ENCODE measurements at places on chromosomes 6 and 20.
A peak's percentile ranks its signal among the peaks of the same experiment; 100 is the strongest.

GRCh38 chr6:147891671-147892070, 383.2 kb downstream of the SAMD5 start:
- DNase-seq, result no peak

DNA sequence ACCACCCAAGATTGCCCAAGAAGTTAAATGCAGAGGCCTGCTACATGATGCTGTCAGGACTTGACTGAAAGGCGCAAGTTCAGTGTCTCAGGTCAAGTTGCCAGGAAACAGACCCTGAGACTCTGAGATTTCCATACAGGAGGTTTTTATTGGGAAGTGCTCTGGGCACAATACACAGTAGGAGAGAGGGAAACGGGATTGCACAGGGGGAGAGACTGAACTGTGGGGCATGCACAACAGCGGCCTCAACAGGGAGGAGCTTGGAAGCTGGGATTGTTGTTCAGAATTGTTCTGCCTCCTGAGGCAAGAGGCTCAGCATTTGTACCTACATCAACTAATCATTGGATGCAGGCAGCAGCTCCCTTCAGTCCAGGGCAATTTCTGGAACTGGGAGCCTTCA, 6.7 kb downstream of the STX11 start:
- DNase-seq, result no peak

DNA sequence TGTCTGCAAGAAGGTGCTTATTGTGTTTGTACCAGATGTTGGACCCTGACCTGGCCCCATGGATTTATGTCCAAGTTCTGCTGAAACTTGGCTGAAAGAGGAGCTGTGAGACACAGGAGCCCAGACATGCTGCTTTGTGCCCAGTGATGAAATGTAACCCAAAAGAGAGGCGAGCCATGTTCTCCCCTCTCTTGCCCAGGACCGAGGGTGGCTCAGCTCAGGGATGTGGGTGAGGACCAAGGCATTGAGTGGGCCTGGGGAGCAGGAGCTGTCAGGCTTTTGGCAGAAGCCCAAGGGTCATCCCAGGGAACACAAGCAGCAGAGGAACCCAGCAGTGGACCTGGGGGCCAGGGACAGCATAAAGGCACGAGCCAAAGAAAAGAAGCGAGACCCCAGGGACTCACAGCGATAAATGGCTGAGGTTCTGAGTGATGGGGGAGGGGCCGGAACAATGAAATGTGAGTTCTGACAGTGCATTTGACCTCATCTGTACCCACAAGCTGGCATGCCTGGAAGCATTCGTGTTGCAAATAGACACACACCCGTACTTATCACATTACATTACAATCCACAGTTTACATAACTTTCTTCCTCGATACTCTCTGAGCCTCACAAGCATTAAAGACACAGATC, 363.4 kb upstream of the JARID2 start:
- DNase-seq, result no peak

DNA sequence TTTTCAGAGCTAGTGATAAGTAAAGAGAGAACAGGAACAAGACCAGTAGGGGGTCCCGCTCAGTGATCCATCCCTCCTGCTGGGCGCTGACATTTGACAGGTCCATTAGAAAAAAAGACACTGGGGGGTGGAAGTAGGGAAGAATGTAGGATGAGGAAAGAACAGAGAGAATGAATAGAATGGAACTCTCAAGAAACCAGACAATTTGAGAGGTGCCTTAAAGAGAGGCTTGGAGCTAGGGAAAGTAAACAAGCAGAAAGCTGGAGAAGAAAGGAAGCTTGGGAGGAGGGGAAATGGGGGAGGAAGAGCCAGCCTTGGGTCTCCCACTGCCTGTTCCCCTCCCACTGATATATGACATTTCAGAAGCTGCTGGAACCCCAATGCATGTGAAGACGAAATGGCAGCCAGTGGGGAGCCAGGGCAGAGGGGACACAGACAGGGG, 8.4 kb downstream of the GABBR1 start:
- no peak for DNase-seq

- DNase-seq, result no peak
Observed at GRCh38 chr6:112576423-112576822, 229.3 kb downstream of the RFPL4B start.

DNA sequence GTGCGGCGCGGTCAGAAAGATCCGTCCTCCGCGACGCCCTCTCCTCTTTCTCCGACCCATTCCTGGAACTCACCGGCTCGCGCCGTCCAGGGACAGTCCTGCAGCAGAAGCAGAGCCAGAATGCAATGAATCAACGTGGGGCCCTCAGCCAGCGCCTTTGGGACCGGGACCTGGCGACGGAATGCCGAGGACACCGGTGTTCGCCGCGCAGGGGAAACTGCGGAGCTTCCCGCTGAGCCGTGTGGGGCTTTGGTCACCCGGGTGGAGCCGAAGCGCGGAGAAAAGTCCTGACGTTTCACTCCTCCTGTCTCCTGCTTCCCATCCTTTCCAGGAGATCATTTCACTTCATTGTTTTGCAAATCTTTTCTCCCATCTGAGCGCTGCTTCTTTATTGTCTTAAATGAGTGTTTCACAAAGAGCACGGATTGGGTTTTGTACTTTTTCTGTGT, 26.5 kb downstream of the ULBP1 start:
- peak; percentile 30 for DNase-seq

DNA sequence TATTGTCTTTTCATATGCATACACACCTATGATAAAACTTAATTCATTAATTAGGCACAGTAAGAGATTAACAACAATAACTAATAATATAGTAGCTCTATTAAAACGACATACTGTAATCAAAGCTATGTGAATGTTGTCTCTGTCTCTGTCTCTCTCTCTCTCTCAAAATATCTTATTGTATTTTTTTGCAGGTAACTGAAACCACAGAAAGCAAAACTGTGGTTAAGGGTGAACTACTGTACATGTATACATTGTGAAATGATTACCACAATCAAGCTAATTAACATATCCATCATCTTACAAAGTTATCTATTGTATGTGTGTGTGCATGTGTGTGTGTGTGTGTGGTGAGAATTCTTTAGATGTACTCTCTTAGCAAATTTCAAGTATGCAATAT, 242.0 kb upstream of the RSPO3 start:
- no peak for DNase-seq

- DNase-seq, result peak; percentile 42
Observed at GRCh38 chr6:144931172-144932035, 646.3 kb downstream of the UTRN start.

DNA sequence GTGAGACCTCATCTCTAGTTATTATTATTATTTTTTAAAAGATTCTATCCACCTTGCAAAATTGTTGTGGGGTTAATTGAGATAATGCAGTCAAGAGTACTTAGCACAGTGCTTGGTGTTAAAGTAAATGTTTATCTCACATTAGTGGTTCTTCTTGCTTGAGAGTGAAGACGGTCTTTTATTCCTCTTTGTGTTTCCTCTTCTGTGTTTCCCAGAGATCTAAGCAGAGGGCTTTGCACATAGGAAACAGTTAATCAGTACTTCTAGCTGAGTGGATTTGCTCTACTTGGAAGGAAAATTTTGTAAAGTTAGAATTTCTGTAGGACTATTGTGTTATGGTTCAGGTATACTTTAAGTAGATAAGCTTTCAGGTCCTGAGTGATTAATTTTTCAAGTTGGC, 3.5 kb downstream of the ARMC2 start:
- no peak for DNase-seq

GRCh38 chr20:23340524-23340923, 10.1 kb upstream of the NXT1 start:
- DNase-seq, result no peak

DNA sequence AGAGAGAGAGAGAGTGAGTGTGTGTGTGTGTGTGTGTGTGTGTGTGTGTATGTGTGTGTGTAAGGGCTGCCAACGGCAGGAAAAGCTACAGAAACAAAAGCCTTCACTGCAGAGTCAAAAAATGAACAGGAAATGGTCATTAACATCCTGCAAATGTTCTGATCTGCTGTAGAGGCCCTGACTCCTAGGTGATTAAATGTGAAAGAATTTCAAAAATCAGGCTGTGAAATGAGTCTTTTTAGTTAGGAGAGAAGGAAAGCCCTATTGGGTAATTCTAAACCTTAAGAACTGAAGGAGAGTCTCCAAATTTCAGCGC, 166.5 kb upstream of the MYLIP start:
- no peak for DNase-seq

DNA sequence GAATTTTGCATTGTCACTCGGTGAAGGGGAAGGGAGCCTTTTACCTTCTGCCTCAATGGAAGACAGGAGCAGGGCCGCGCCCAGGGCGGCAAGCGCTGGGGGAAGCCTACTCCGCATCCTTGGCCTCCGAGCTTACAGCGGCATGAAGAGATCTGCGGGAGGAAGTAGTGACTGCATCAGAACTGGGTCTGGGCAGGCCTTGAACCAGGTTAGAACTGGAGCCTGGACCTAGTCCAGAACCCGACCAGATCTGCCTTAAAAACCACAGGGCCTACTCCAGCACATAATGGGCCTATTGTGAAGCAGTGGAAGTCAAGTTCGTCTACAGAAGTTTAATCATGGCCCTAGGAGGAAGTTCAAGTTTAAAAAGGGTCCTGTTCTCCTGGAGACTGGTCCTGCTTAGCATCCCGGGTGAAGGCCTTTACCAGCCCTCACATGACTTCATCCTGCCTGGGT, 3.1 kb downstream of the COL12A1 start:
- no peak for DNase-seq

DNA sequence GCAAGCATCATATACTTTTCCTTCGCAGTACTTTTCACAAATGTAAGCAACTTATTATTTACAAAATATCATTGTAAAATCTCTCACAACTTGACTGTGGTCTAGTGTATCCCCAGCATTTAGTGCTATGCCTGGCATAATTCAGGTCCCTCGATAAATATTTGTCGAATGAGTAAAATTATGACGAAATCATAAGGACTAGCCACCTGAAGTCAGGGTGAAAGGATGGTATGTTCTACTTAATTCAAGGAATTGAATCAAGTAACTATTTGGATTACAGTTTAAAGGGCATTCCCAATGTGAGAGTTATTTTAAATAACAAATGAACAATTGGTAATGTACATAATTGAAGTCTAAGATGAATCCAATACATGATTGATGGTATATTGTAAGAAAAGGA, 393.0 kb upstream of the SLC35B3 start:
- no peak for DNase-seq

DNA sequence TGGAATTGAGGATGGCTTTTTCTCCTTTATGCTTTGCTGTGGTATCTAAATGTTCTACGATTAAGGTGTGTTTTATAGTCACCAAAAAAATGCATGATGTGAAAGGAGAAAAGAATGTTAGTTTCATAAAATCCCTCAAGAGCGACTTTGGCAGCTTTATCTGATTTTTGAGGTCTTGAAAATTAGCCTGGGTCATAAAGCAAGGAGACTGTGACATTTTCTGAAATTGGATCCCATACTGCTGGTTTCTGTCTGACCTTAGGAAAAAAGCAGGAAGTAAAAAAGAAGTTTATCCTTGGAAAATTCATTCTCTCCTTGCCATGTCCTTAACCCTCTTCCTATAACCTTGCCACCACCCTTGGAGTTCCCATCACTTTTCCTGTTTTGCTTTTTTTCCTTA, 525.3 kb downstream of the CD83 start:
- no peak for DNase-seq

DNA sequence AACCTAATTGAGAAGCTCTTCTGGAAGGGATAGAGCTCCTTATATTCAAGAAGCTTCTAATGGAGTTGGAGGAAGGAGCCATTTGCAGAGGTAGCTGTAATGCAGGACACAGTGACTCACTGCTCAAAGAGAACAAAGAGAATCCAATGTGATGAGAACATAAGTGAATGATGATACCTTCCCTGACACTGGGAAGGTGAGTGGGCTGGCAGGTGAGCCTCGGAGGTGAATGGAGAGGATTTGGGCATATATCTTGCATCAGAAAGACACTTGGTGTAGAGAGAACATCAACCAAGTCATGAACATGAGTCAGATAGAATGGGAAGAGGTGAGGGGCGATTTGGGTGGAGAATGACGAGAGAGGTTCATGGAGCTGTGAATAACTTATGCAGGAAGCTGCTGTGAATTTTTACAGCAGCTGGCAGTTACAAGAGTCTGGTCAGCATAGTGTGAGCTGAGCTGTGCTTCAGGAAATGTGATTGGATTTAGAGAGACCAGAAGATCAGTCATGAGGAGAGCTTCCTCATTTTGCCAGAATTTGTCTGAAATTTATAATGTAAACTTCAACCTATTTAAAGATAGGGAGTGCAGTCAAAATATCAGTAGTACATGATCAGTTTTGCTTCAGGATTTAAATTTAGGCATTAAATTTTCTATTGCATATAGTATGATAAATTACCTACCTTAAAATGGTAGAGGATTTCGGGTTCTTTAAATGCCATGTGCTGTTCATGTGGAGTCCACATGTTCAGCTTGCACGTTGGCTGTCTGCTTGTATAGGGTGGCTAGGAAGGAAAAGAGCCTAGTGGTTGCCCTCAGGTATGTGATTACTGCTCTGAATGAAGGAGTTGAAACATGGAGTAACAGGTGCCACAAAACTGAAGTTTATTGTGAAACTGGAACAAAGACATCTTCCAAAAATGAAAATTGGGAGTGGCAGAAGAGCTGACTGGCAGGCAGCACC, 59.2 kb upstream of the KIF25 start:
- no peak for DNase-seq

- no peak for DNase-seq
Observed at GRCh38 chr20:55232647-55233046, 757.3 kb downstream of the DOK5 start.

- DNase-seq, result no peak
Observed at GRCh38 chr6:151958332-151958731, 150.8 kb downstream of the ESR1 start.

- DNase-seq, result no peak
Observed at GRCh38 chr6:136326038-136326553, 36.5 kb upstream of the BCLAF1 start.

DNA sequence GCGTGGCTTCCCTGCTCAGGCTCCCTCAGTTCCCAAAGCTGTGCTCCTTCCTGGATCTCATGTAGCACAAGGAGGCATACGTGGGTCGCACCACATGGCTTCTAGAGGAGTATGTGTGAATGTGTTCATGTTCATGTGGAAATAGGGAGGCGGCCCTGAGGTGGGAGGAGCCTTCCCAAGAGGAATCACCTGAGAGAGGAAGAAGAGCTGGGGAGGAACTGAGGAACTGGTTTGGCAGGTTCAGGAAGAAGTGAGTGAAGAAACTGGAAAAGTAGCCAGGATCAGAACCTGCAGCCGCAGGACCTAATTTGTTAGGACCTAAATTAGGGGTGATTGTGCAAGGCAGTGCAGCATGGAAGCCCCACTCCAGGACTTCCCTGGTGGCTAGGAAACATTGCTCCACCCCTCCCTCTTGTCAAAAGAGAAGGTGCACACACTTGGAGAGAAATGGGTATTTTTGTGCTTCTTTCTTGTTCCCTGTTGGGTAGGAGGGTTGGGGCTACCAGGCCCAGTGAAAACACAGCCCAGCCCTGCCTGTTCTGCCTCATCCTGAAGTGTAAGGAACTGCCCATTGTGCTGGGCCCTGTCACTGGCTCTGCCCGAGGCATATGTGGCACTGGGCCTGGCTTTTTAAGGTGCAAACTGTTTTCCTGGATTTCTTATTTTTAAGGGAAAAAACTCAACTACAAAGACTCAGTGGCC, 20.7 kb downstream of the SYNJ2 start:
- DNase-seq, result no peak

Measured in activated T-cell treated with anti-CD3 and anti-CD28 coated beads, Interleukin-2, amount 50 U/mL, for 48 hours (primary cell).